D721Med (cell line): ENCODE measurements at places on chromosomes 6 and 20.

DNA sequence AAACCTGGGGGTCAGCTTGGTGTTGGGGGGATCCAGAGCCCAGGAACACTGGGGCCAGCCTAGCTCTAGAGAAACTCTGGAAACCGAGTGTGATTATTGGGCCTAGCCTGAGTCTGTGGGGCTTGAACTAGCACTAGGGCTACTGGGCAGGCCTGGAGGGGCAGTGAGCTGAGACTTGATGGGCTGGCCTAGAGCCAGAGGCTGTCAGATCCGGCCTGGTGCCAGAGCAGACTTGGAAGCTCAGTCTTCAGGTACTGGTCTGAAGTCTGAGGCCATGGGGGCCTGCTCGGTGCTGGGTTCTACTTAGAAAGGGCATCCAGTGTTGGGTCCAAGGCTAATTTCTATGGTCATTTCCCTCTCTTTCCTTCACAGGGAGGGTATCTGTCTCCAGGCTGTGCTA lies 2.7 kb downstream of the DEFB112 start:
- DNase-seq: no peak

- DNase-seq: no peak
Measured at GRCh38 chr6:38910207-38910606, 138.4 kb upstream of the GLP1R start.

- DNase-seq: no peak
Measured at GRCh38 chr20:10429443-10429981, 4.5 kb downstream of the MKKS start.

DNA sequence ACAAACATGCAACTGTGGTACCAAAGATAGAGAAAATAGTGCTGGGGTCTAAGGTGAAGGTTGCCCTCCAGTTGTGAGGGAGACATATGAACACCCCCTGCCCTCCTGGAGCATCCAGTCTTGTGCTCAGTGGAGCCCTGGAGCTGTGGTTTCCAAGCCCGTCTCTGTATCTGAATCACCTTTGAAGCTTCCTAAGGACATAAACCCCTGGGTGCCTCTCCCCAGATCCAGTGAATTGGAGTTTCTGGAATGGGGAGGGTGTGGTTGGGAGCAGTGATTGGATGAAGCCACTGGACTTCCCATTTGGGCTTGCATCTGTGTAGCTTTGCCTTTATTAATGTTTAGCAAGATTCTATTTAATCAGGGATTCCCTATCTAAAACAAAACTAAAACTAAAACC lies 22.4 kb upstream of the E2F3 start:
- no peak for DNase-seq

GRCh38 chr6:124119596-124119995 lies 315.9 kb downstream of the NKAIN2 start:
- no peak for DNase-seq

DNA sequence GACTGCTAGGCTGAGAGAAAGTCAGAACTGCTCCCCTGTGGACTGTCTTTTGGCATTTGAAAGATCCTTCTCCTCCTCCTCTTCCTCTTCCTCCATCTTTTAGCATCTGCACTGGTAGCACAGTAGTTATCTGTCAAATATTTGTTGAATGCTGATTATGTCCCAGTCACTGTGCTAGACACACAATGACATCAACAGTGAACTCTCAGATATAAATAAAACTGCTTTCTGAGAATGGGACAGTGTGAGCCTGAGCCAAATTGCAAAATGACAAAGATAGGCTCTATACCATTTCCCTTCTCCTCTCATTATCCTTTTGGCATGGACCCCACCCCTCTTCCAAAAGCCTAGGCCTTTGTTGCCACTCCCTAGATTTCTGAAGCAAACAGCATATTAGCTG lies 27.9 kb upstream of the LRRC1 start:
- no peak for DNase-seq

DNA sequence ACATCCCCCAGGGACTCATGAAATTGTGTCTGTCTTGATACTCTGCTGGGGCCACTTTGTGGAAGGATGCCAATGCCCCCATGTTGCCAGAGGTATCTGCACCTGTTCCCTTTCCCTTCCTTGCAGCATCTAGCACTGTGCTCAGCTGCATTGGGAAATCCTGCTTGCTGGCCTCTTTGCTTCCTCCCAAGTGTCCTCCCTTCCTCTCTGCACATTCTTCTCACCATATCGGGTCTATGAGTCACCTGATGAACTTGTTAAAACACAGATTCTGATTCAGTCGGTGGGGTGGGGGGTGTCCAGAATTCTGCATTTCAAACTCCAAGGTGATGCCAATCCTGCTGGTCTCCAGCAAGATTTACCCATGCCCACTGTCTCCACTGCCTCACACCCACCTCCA lies 467.8 kb downstream of the PTPRT start:
- no peak for DNase-seq

DNA sequence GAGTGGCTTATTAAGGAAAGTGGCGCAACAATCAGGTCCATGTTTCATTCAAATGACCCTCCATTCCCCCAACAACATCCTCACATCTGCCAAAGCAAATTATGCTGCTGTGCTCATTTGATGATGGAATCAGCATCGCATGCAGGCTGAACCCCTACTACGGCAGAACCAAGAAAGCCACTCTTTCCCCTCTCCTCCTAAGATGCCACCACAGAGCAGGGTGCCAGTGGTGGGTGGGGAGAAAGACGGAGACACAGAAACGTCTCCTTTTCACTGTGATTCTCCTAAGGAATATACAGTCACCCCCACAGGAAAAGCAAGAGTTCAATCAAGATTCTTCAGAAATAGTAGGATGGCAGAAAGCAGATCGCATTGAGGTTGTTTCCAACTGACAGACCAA lies 17.1 kb downstream of the HEBP2 start:
- DNase-seq: no peak
